ENCODE measurements at places on chromosomes 16 and 17.

GRCh38 chr16:57611181-57611580, 17.2 kb upstream of the ADGRG1 start:
- no peak for DNase-seq

GRCh38 chr16:74113545-74113944, 183.1 kb upstream of the PSMD7 start:
- DNase-seq: no peak

DNA sequence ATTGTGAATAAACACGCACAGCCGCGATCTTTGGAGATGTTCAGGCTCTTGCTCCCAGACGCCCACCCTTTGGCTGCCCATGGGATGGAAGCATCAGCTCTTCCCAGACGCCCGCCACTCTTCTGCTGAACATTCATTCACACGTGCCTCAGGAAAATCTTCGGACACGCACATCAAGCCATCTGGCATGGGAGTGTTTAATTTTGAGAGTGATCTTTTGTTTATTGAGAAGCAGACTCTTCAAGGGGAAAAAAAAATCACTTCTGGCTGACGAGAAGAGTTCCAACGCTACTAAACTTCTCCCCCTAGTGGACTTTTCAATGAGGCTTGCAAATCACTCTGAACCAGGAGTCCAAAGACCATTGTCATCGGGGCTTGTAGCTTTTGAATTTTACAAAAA, 62.0 kb upstream of the NUDT7 start:
- no peak for DNase-seq

DNA sequence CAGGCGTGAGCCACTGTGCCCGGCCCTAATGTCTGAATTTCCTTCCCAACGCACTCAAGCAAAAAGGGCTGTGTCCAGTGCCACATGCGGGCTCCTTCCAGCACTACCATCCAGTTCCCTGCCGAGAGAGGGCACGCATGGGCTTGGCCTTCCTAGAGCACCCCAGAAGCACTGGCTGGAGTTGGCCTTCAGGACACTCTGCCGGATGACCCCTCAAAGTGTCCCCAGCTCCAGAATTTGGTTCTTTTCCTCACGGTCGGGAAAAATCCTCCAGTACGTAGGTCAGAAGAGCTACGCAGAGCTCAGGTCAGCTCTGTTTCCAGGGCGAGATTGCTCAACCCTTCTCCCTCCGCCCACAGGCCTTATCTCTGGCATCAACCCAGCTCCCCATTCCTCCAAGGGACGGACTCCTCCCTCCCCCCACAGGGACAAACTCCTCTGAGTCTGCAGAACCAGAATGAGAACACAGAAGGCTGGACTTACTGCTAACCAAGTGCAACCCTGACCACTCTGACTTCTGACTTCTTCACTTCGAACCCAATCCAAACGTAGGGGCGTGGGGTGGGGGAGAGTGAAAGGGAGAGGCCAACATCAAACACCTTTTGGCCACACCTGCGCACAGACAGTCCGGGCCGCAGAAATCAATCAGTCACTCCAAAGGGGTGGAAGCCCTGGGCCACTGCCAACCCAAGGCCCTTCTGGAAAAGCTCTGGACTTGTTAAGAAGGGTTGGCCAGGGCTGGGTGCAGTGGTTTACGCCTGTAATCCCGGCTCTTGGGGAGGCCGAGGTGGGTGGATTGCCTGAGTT, 3.6 kb downstream of the CDC42EP4 start:
- no peak for DNase-seq

- DNase-seq: no peak
Measured at GRCh38 chr17:57463103-57463885, 207.0 kb downstream of the MSI2 start.

DNA sequence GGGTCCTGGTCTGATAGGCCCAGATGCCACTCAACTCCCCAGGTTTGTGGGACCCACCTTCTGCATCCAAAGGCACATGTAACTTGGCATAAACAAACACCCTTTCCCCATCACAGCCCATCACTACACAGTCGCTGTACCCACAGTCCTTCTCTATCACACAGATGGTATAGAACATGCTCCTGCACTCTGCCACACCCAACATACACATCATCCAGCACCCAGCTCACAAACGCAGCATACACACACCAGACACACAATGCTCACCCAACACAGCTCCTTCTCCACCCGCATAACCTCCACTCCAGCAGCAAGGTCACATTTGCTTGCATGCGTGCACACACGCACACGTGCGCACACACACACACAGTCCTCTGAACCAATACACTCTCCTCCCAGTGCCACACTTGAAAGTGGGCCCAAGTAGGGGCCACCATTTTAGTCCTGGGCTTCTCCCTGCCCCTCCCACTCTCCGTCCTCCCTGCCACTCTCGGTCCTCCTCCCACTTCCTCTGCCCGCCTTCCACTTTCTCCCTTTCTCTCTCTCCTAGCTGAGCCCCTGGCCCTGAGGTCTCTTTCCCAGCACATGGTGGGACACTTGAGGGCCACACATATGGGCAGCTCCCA, 8.5 kb upstream of the TMEM92 start:
- no peak for DNase-seq

DNA sequence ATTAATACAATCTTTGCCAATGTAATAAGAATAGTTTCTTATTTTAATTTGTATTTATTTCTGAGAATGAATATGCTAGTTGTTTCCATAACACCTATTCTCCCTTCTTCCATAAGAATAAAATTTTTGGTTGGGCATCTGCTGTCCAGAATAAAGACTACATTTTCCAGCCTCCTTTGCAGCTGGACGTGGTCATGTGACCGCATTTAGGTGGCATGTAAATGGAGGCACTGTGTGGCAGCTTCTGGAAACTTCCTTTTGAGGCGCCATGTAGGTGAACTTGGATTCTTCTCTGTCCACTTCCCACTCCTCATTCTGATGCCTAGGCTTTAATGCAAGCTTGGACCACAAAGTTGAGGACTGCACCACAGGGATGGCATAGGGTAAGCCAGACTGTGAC, 215.4 kb upstream of the AXIN2 start:
- no peak for DNase-seq

DNA sequence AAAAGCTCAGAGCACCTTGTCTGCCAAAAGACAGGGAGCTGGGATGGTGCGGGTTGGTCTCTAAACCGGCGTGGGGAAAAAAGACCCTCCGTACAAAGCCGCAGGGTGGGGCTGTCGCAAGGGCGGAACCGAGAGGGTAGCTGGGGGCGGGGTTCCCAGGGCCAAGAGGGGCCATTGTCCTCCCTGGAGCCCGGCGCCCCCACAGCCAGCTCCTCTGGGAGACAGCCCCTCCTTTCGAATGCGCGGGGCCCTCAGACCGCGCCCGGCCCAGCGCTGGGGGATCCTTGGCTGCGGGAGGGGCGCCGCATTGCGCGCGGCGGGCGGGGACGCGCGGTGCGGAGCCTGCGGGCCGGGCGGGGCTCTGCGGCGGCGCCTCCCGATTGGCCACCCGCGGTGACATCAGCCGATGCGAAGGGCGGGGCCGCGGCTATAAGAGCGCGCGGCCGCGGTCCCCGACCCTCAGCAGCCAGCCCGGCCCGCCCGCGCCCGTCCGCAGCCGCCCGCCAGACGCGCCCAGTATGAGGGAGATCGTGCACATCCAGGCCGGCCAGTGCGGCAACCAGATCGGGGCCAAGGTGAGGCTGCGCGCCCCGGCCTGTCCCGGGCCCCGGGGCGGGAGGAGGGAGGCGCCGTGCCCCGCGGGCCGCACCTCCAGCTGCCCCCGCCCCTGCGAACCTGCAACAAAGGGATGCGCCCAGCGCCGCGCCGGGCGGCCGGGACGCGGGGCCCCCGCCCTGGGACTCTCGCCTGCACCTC, at the start of gene TUBB3:
Gene TUBB3, plus strand, starts transcription at position 459 of the 756 bp plus-strand sequence. Its CDS starts 60 bp downstream, at position 519.
- DNase-seq: no peak

- DNase-seq: no peak
Measured at GRCh38 chr16:66523861-66524354, 26.0 kb downstream of the TK2 start.

GRCh38 chr17:67779098-67779672, 46.1 kb upstream of the BPTF start:
- DNase-seq: no peak

GRCh38 chr17:28950017-28950751, 1.1 kb downstream of the PHF12 start:
- DNase-seq: no peak

DNA sequence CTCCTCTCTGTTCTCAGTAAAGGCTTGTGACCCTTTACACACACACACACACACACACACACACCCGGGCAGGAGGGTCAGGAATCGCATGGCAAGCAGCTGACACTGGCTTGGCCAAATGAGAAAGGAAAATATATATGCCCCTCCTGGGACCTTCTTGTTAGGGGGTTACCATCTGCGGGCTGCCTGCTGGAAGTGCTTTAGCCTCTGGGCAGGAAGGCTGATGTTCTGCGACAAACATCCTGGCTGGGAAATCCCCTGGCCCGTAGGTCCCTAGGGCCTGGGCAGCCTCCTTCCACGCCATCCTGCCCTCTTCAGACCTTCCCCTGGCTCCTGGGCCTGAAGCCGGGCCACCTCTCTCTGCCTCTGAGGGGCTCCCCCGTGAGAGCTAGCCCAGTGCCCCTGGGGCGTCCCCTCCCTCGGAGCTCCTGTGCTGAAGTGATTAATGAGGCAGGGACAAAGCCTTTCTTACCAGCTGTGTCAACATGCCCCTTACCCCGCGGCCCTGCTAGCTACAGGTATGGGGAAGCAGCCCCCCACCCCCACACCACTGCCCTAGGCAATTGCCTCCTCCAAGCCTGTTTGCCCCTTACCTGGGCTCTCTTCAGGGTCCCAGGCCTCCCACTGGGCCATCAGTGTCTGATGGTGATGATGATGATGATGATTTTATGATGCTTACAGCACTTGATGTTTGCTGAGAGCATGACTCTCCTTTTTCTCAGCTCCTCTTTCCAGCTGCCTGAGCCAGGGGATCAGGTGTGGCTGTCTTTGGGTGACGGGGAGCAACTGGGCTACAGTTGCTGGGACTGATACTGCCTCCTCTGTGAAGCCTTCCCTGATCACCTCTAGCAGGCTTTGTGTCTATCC, 32.8 kb upstream of the ETV4 start:
- DNase-seq: no peak

DNA sequence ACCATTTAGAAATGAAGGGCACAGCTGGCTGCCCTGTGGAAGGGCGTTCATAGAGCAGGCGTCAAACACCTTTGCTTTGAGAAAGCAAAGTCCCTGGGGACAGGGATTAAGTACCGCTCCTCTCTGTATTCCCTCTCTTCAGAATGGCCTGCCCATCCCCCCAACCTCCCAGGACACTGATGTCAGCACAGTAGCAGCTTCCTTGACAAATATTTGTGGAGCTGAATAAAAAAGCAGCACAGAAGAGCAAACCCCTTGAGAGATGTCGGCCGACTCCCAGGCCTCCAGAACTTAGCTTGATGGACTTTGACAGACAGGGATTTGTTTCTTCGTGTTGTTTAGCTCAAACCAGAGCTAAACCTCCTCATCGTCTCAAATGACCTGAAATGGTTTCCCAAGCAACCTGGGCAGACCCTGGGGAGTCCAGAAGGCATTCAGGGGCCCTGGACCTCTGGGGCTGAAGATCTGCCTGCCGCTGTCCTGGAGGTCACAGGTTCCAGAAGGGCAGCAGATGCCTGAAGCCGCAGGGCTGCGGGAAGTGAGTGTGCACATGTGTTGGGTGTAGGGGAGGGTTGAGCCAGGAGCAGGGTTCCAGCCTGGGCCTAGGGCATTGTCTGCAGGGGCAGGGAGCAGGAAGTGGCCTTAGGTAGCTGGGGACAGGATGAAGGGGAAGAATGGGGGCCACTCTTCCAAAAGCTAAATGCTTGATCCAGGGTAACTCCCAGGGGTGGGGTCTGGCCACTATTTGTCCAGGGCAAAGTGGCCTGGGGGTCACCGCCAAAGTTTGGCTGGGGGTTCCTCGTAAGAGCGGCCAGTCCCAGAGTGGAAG, 42.3 kb upstream of the NKD1 start:
- DNase-seq: no peak

DNA sequence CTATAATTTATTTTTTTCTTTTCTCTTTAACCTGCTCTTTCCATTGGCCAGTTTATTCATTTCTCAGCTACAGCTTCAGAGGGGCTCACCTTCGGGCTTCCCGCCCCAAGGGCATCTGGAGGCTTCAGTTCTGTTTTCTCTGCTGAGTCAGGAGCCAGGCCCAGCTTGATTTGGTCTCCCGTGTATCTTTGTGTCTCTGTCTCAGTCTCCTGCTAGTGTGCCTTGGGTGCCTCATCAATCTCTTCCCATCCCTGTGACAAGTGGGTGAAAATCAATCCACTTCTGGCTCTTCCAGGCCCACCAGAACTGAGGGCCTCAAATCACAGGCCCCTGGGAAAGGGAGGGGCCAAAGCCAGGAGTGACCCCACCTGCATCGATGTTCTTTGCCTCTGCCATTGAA, 72.1 kb downstream of the CCDC182 start:
- no peak for DNase-seq

DNA sequence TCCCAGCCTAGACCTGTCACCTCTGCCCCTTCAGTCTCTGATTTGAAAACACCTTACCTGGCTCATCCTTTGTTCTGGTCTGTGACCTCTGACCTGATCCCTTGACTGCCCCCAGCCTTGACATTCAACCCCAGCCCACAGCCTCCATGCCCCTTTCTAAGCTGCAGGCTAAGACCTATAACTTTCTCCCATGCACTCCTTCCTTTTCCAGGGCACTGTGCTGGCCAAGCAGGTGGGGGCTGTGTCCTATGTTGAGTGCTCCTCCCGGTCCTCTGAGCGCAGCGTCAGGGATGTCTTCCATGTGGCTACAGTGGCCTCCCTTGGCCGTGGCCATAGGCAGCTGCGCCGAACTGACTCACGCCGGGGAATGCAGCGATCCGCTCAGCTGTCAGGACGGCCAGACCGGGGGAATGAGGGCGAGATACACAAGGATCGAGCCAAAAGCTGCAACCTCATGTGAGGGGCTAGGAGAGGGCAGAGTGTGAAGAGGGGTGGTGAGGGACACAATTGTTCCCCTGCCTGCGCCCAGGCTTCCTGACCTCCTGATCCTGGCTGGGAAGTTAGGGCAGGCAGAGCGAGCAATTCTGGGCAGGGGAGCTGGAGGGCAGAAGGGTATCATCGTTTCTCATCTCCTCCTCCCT, 3.3 kb downstream of the RND2 start:
- DNase-seq: no peak

- DNase-seq: no peak
Measured at GRCh38 chr16:7524419-7524818, 191.8 kb downstream of the RBFOX1 start.

DNA sequence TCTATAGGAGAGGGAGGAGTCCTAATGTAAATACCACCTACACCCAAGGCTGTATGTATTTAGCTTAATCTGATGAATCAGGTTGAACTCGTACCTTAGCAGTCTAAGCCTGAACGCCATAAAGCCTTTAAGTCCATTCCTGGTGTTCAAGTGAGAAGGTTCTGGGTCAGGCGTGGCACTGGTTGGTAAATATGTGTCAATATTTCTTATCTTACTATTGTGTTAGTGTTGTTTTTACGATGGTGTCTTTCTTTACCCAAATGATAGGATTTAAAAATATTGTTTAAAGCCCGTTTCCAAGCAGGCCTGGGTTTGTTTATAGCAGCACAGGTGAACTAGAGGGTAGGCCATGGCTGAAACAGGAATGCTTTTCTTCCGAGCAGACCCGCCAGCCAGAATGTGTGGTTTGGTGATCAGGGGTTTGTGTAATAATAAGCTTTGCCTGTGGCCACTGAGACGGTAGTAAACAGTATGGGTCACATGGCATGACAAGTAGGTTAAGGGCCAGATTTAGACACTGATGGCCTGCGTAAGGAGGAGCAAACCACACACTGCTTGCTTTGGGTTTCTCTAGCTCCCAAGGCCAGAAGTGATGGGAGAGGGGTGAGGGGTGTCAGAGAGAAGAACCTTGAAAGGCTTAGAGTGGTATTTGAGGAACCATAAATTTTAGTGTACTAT, 3.3 kb downstream of the TMEM94 start:
- no peak for DNase-seq

Data from cortex of kidney (tissue), 1 donor.